Upper lobe of left lung (tissue), 6 donors: ENCODE measurements at places on chromosomes 2 and 18.
A peak's percentile ranks its signal among the peaks of the same experiment; 100 is the strongest.

DNA sequence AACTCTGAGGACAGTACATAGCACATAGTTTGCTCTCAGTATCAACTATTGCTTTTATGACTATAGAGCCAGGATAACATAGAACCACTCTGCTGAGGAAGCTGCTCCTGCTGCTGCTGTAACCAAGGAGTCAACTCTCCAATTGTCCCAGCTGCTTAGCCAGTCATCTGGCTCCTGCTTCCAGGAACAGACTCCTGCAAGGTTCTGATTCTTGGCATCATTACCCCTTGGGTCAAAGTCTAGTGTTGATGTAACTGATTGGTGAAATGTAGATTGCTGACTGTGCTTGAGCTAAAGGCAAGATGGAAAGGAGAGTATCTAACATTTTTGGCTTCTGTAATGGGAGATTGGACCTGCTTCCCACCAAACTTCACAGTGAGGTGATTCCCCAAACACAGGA is 261.9 kb upstream of the FSHR start:
- DNase-seq = no peak

DNA sequence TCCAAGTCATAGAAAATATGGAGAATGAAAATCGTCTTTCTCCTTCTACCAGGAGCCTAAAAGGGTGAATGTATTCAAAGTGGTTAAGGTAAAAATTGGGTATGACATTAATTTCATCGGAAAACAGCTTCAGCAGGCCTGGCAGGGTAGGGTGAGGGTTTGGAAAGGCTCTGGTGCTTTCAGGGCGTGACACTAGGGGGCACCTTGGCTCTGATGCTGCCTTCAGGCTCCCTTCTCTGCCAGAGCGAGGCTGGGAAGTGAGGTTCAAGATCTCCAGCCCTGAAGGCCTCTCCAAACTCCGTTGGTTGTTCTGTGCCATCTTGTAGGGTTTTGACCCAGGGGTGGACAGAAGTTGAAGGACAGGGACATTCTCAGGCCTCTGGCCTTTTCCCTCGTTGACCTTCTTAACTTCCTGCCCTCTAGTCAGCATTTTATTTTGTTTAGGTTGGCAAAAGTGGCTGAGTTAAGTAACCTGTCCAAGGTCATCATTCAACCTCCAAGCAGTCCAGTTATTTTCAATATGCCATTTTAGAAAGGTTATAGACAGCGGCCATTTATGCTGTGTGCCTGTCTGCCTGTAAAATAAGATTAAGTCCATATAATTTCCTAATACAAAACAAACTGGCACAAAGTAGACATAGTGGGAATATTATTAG is 40.3 kb downstream of the EML6 start:
- no peak for DNase-seq

DNA sequence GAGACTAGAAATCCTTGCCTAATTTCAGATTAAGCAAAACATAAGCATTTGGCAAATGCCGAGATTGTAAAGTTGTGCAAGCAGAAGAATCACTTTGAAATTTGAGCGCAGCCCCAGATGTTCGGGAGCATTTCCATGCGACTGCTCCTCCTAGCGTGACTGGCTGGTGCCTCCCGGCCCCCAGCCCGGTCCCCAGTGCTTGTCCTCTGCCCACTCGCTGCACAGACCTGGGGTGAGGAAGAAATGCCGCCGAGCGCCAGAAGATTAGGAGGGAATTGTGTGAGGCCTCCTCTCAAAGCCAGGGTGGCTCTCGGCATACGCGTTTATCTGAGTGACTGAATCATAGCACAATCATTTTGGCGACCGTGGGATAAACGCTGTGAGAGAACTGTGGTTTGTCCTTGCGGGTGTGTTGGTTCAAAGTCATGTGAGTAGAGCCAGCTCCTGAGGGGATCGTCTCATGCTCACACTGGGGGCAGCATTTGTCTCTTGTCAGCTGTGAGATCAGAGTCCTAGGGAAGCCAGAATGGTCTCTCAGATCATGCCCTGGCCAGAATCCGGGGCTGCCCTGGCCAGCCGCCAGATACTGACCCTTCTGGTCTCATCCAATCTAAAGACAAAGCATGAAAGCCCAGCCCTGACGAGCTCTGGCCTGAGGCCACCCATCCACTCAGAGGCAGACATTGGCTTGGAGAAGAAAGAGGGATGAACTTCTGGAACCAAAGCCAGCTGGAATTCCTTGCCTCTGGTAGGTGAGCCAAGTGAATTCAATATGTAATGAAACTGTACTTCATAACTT is 189.3 kb downstream of the SH3RF3 start:
- DNase-seq = peak; percentile 92

DNA sequence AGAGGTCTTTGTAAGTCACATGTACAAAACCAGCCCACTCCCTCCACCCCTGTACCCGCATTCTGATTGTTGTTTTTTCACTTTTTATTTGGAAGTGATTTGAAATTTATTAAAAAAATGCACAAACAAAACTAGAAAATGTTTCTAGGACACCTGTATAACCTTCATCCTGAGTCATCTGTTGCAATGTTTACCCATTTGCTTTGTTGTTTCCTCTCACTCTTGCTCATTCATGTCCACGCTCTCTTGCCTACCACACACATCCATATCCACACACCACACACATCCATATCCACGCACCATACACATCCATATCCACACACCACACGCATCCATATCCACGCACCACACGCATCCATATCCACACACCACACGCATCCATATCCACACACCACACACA is 18.8 kb downstream of the ZNF407 start:
- no peak for DNase-seq

GRCh38 chr2:69946351-69947324 is 14.8 kb downstream of the ASPRV1 start:
- DNase-seq = no peak

DNA sequence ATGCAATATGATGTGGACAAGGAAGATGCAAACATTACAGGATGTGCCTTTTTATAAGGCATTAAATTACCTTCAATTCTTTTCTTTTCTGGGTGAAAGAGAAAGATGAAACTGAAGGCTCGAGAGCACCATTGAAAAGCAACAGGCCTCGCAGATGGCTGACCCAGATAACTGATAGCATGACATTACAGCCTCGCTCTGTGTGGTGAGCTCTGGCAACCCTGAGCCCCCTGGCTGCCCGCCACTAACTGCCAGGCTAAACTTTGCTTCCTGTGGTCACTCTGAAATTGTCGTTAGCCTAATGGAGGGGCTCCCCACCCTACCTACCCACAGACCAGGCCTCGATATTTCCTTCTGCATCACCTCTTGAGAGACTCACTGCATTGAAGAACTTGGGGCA is 516.8 kb upstream of the FANCL start:
- DNase-seq = no peak

DNA sequence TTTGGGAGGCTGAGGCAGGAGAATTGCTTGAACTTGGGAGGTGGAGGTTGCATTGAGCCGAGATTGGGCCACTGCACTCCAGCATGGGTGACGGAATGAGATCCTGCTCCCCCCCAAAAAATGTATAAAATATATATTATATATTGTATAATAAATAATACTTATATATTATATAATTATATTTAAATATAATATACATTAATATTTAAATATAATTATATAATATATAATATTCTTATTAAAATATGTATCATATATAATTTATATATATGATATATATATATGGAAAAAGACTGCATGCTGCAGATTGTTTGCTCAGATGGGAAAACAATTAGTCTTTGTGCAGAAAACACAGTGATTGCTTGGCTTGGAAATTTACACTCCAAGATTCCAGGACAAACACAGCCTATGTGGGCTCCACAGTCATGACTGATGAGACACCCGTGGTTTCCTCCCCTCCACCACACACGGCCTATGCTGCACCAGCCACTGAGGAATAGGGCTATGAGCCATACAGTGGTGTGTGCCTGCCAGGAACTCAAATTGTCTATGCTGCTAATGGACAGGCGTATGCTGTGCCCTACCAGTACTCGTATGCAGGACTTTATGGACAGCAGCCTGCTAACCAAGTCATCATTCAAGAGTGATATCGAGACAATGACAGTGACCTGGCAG is 30.0 kb downstream of the PMAIP1 start:
- DNase-seq = no peak

DNA sequence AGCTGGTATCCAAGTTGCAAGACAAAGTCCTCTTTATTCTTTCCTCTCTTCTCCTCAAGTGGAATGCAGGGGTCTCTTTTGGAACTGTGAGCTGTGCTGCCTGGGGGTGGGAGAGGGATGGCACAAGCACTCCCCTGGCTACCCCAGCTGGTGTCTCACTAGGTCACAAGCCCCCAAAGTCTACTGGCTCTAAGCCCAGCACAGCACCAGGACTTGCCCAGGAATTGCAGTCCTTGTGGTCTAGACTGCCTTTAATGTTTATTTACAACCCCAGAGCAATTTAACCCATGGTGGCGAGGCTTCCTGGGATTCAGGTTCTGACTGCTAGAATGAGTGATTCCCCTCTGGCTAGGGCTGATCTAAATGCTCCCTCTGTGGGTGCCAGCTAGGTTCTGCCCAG is 199.0 kb upstream of the STK17B start:
- DNase-seq = no peak

- DNase-seq = no peak
These were observed 89.5 kb downstream of the NBAS start for GRCh38 chr2:15471606-15472005.

DNA sequence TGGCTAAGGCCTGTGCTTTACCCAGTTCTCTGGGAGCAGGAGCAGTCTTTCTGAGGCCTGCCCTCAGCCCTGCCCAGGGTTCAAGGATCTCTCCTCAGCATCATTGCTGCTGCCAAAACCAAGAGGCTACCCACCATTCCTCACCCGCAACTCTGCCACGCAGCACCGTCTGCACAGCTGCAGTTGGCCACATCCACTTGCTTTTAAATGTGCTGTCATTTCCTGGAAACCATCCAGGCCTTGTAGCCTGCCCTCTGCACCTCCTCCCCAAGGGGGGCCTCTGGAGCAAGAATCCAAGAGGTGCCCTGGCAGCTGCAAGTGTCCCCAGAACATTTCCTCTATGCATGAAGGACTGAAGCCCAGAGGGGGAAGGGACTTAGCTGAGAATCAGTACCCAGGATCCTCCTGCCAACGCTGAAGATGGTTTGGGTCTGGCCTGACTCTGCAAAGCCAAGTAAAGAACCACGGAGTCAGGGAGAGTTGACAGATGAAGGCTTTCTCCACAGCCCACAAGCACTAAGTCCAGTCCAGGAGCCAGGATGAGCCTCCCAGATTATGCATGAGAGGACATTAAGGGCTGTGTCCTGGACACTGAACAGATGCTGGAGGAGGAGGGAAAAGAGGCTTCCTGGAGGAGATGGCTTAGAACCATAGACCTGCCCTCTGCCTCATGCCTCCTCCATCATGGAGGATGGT is 14.9 kb downstream of the EMX1 start:
- no peak for DNase-seq

- DNase-seq = no peak
These were observed 158.0 kb downstream of the TCF4 start for GRCh38 chr18:55430026-55430425.

DNA sequence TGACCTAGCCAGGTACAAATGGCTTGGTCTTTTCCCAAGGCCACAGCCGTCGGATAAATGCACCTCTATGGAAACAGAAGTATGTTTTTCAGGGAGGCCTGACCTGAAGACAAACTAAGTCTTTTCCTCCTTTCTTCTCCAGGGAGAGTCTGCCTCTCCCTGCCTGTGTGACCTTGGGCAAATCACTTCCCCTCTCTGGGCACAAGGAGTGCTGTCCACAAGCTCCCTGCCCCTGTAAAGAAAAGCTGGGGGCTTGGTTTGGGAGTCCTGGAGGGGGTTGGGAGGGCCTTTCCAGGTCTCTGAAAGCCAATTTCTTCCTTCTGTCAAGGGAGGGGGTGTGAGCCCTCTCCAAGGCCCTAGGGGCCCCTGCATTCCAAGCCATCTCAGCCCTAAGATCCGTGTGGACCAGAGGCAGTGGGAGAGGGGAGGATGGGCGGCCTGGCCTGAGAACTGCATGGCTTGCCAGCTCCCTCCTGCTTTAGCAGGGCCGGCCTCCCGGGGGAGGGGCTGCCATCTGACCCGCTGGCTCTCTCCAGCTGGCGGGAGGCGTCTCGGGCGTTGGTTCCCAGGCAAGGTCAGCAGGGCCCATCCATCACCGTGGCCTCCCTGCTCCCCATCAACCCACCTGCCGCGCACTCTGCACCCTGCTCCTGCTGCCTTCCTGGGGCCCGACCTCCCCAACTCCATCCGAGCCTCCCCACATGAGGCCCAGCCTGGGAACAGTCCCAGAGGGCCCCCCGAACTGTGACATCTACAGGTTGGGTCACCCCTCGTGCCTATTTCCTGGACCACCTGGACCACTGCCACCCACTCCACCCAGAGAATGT is 61.4 kb downstream of the SMAD7 start:
- no peak for DNase-seq

- no peak for DNase-seq
These were observed 221.9 kb downstream of the TSN start for GRCh38 chr2:121977326-121977725.

DNA sequence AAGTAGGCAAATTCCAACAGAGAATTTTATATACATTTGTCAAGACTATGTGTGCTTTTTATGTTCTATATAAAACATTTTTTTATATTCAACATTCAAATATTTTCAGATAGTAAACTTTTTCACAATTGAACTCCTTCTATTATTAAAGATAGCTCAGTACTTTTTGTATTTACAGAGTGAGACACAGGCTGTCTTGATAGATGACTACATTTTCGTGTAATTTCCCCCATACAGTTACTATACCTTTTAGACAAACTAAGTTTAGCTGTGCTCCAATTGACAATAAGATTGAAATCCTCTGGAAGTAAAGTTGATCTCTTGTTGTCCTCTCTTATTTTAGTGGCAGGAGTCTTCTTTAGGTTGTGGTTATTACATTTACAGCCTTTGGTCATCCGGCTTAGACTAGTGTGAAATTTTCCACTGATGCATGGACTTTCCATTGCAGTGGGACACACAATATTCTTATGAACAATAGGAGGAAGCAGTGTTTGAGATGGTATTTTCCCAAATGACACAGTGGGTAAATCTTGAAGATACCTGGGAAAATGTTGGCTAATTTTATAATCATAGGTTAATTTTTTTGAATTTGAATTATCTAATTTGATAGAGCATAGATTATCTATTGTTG is 21.0 kb downstream of the ZSWIM2 start:
- no peak for DNase-seq

DNA sequence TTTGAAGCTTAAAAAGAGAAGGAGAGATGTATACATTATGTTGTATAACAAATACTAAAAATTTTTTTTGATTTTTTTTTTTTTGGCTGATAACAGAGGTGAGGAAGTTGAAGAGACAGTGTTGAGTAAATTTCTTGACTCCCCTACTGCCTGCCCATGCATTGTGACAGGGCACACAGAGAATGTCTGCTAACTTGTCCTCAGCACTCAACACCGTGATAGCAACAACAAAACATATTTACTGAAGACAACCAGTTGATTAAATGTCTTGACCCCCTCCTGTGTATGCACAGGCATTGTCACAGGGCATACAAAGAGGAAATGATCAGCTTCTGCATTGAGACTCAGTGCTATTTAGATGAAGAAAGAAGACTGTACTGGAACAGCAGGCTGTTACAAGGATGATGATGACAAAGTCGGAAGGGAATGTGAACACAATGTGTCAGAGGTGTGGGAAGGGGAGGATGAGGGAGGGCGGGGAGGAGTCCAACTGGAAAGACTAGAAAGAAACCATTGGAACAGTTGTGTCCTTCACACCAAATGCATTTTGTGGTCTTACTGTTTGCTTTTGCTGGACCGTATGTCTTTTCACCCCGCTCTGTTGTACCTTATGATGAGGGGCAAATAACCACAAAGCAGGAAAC is 89.5 kb downstream of the CERS6 start:
- no peak for DNase-seq
